ENCODE measurements at places on chromosomes 1 and 21. TPM values are rescaled to one million over a fixed set of nuclear protein-coding genes. Genes with fewer than 3 reads are reported as not detected.

GRCh38 chr1:70934194-70934961, 113.2 kb downstream of the PTGER3 start:
- H3K4me3 ChIP-seq, result no peak overlapping the region
- no peak overlapping the region for H3K27ac ChIP-seq
- no peaks in the 10 kb centered on the region for H3K36me3 ChIP-seq
- H3K4me1 ChIP-seq, result no peaks in the 10 kb centered on the region
- DNase-seq, result no peak

DNA sequence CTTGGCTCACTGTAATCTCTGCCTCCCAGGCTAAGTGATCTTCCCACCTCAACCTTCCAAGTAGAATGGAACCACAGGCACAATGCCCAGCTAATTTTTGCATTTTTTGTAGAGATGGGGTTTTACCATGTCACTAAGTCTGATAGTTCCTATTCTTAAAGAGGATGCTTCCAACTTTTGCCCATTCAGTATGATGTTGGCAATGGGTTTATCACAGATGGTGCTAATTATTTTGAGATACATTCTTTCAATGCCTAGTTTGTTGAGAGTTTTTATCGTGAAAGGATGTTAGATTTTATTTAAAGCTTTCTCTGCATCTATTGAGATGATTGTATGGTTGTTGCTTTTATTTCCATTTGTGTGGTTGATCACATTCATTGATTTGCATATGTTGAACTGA, 103.9 kb downstream of the SLC44A5 start:
- no peak overlapping the region for H3K4me3 ChIP-seq
- H3K4me1 ChIP-seq, result peaks cover 5% of the 10 kb centered on the region
- no peak overlapping the region for H3K27ac ChIP-seq
- no peaks in the 10 kb centered on the region for H3K36me3 ChIP-seq
- no peaks in the 10 kb centered on the region for H3K27me3 ChIP-seq

Gene SYT2
- total RNA-seq, result not detected

DNA sequence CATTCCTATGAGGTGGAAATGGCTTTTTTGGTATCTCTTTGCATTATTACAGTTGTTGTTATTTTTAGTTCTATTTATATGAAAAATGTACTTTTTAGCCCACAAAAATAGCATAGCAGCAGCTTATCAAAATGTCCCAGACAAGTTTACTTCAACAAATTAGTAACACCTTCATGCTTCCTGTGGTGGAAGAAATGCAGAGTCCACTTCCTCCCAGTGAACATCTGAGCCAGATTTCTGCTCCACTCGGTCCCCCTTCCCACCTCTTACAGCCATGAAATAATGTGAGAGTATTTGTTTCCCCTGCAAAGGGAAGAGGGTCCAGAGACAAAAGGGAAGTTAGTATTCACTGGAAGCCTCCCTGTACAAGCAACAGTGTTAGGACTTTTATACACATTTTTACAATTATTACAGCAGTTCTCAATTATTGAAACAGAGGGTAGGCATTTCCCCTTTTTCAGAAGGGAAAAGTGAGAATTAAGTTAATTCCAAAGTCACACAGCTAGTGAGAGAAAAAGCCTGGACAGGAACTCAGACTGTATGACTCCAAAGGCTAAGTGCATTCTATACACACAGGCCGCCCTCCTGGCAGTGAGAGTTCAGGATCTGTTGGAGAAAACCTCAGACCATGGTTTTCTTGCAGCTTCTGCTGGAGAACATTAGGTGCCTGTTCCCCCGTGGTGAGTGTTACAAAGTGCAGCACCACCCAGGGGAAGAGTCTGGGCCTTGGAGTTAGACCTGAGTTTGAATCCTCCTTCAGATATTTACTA, 126.5 kb downstream of the PBX1 start:
- H3K4me3 ChIP-seq, result no peak overlapping the region
- H3K27me3 ChIP-seq, result no peaks in the 10 kb centered on the region
- H3K4me1 ChIP-seq, result no peaks in the 10 kb centered on the region
- H3K27ac ChIP-seq, result no peak overlapping the region
- H3K36me3 ChIP-seq, result no peaks in the 10 kb centered on the region

Gene NCF2
- 7.0 TPM for total RNA-seq

Gene RGS16
- 19.0 TPM for total RNA-seq

Gene GPR153
- 3.4 TPM for total RNA-seq

- H3K27ac ChIP-seq, result no peak overlapping the region
- H3K4me1 ChIP-seq, result peaks cover 24% of the 10 kb centered on the region
- H3K36me3 ChIP-seq, result no peaks in the 10 kb centered on the region
- no peak overlapping the region for H3K4me3 ChIP-seq
- H3K27me3 ChIP-seq, result no peaks in the 10 kb centered on the region
Measured at GRCh38 chr1:214515544-214516433, 35.6 kb downstream of the PTPN14 start.

DNA sequence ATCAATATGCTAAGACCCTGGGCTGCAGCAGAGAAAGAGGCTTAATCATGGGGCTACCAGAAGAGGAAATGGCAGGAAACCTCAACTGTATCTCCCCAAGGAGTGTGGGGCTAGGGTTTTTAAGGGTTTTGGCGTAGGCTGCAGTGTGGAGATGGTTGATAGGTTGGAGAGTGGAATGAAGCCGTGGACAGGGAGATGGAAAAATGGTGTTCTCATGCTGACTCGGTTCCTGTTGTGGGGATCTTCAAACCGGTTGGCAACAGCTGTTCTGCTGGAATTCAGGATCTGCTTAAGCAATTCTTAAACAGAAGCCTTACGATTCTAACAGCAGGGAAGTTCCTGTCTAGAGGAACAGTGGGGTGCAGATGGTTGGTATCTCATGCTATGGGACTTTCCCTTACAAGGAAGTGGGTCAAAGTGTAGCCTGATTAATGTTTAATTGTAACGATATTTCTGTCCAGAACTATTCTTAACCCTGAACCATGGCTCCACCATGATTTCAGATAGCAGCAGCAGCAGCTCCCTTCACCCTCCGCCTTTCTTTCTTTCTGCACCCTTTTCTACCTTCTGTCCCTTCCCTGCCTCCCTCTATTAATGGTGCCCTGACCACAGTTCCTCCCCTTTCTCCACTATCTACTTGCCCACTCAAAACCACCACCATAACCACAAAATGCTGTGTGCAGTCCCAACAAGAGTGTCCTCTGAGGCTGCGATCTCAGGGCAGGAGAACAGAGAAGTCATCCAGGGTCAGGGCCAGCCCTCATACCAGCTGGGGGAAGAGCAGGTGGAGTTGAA, 30.8 kb downstream of the RSPH1 start:
- H3K27me3 ChIP-seq, result no peaks in the 10 kb centered on the region
- H3K4me1 ChIP-seq, result peaks cover 81% of the 10 kb centered on the region
- peak overlapping the region; percentile 12 for H3K27ac ChIP-seq
- DNase-seq, result peak; percentile 48
- H3K4me3 ChIP-seq, result no peak overlapping the region

- no peaks in the 10 kb centered on the region for H3K27me3 ChIP-seq
- H3K36me3 ChIP-seq, result no peaks in the 10 kb centered on the region
- DNase-seq, result no peak
- no peak overlapping the region for H3K27ac ChIP-seq
- no peak overlapping the region for H3K4me3 ChIP-seq
Measured at GRCh38 chr1:230074270-230074669, 7.2 kb downstream of the GALNT2 start.

DNA sequence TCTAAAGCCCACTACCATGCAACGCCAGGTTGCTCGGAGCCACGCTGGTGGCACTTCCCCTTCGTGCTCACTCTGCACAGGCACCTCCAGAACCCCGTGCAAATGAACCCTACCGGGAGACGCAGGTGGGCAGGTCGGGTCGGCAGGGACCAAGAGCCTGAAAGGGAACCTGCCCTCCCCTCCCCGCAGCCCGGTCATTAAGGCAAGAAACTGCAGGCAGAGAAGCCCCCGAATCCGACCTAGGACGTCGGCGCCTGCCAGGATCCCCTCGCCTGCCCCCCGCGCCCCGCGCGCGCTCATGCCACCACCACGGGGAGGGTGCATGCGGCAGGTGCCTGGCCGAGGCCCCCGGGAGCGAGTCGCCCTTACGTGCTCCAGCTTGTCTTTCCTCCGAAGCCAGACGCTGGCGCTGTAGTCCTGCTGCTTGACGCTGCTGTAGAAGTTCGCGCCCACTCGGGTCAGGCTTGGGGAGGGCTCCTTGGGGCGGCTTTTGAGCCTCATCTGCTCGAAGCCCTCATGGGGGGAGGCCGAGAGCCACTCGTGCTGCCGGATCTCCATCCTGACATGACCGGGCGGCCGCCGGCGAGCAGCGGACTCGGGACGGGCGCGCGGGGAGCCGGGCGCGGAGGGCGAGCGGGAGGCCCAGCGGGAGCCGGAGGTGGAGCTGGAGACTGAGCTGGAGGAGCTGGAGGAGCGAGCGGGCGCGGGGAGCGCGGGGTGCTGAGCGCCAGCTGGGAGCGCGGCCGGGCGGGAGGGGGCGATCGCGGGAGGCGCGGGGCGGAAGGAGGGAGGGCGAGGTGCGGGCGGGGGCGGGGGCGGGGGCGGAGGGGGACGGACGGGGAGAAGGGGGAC, 552 bp downstream of the PLD5 start:
- H3K4me1 ChIP-seq, result no peaks in the 10 kb centered on the region
- H3K4me3 ChIP-seq, result no peak overlapping the region
- no peaks in the 10 kb centered on the region for H3K36me3 ChIP-seq

GRCh38 chr1:161727256-161727924, 6.0 kb downstream of the FCRLB start:
- peaks cover 59% of the 10 kb centered on the region for H3K4me1 ChIP-seq
- H3K36me3 ChIP-seq, result peaks cover 47% of the 10 kb centered on the region
- H3K27ac ChIP-seq, result peak overlapping the region; percentile 28
- no peaks in the 10 kb centered on the region for H3K27me3 ChIP-seq
- DNase-seq, result peak; percentile 56

Gene DNAJC6
- 0.37 TPM for total RNA-seq

DNA sequence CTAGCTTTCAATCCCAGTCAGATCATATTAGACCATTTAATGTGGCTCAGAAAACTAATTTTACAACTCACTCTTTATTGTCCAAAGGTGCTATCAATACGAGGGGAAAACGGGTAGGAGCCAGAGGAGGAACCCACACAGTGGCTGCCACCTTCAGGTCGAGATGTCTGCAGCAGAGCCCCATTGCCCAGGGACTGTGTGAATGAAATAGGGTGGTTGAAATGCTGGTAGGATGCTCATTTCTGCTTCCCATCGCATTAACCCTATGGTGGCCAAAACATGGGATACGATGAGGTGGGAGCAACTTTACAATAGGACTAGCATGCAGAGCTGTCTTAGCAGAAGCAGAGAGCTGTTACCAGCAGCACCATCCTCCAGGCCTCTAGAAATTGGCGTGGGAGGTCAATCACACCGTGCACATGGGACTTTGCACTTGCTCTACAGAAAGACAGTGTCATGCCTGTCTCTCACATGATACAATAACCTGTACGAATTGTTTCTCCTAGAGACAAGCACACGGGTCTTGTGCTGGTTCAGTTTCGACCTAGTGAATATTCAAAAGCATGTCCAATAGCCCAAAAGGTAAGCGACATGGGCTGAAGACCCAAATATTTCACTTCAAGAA, 69.5 kb upstream of the DESI2 start:
- no peak for DNase-seq
- no peak overlapping the region for H3K4me3 ChIP-seq
- H3K4me1 ChIP-seq, result no peaks in the 10 kb centered on the region
- H3K36me3 ChIP-seq, result no peaks in the 10 kb centered on the region
- no peaks in the 10 kb centered on the region for H3K27me3 ChIP-seq

Gene CORT
- 0.34 TPM for total RNA-seq
